KBM-7 (cell line): ENCODE measurements at places on chromosomes 2 and 18.
A peak's percentile ranks its signal among the peaks of the same experiment; 100 is the strongest.

DNA sequence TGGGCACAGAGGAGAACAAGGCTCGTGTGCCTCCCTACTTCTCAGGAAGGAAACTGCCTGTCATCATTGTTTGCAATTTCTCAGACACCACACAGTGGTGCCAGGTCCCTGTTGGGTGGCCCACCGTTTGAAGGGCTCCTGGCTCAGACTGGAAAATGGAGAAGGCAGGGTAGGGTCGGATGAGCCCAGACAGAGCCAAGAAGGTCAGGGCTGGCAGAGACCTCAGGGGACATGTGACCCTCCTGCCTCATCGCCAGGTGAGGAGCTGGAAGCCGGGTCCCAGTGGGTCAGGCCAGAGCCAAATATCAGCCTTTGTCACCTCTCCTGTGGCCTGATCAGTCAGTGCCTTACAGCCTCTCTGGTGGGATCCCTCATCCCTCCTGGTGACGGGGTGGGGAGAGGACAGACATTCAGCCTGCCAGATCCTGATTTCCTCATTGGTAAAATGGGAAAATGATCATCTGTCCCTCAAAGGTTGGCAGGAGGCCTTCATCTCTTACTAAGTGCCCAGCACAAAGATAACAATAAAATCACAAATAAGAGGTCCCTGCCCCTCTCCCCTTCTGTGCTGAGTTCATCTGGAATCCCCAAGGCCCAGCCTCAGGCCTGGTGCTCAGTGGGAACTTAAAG, 117.6 kb downstream of the CAPN13 start:
- DNase-seq: no peak

GRCh38 chr2:113069676-113070605, 2.2 kb downstream of the IL1F10 start:
- DNase-seq: no peak

GRCh38 chr2:149814049-149814448, 226.5 kb upstream of the MMADHC start:
- no peak for DNase-seq

GRCh38 chr2:64328756-64329155, 125.2 kb upstream of the LGALSL start:
- no peak for DNase-seq

GRCh38 chr2:25410370-25410769, 68.6 kb upstream of the DNMT3A start:
- DNase-seq: no peak

- DNase-seq: no peak
Measured at GRCh38 chr2:17306706-17307105, 211.5 kb downstream of the RAD51AP2 start.

DNA sequence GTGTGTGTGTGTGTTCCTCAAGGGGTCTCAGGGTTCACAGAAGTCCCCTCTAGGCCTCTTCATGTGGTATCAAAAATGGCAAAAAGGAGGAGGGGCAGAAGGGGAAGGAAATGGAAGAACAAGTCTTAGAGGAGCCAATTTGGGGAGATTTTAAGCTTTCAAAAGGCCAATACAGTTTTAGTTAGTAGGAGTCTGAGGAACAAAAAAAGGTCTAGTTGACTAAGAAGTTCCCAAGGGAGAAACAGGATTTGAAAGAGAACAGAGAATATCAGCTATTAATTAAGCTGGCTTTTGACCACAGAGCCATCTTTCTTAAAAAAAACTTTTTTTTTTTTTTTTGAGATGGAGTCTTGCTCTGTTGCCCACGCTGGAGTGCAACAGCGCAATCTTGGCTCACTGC, 7.1 kb downstream of the RNF125 start:
- no peak for DNase-seq

GRCh38 chr2:150767991-150768746, 280.7 kb upstream of the RND3 start:
- DNase-seq: no peak

DNA sequence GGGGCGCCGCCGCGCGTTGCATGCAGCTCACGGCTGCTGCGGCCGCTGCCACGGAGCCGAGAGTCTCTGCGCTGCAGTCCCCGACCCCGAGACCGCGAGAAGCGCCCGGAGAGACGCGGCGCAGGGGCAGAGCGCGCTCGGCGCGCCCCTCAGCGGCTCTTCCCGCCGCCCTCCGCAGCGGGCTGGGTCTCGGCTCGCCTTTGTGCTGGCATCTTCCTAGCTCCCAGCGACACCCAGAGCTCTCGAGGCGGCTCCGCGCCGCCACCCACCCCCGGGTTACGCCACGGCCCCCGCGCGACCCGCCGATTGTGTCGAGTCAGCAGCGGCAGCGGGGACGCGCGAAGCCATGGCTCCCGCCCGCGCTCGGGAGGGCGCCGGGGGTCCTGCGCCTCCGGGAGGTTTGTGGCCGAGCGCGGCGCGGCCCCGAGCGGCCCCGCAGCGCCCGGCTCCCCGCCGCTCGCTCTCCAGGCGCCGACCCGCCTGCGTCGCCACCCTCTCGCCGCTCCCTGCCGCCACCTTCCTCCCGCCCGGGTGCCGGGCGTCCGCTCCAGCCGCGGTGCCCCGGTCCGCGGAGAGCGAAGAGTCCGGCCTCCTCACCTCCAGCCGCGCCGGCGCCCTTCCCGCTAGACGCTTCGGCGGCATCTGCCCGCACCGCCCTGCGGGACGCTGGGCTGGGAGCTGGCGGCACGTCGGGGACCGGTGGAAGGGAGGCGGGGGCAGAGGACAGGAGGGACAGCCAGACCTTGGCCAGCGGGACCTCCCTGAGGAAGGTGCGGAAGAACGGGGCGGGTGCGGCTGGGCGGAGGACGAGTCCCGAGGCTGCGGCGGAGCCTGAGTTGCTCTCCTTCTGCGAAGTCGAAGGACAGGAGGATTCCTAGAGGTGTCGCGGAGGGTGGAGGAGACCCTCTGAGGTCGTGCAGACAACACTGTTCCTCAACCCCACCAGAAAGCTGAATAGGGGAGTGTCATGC, 46.3 kb upstream of the CCDC150 start:
- DNase-seq: peak; percentile 63

GRCh38 chr2:159793326-159793725, 4.7 kb downstream of the CD302 start:
- DNase-seq: no peak

GRCh38 chr18:47215554-47216138, 35.8 kb downstream of the SKOR2 start:
- DNase-seq: peak; percentile 60

DNA sequence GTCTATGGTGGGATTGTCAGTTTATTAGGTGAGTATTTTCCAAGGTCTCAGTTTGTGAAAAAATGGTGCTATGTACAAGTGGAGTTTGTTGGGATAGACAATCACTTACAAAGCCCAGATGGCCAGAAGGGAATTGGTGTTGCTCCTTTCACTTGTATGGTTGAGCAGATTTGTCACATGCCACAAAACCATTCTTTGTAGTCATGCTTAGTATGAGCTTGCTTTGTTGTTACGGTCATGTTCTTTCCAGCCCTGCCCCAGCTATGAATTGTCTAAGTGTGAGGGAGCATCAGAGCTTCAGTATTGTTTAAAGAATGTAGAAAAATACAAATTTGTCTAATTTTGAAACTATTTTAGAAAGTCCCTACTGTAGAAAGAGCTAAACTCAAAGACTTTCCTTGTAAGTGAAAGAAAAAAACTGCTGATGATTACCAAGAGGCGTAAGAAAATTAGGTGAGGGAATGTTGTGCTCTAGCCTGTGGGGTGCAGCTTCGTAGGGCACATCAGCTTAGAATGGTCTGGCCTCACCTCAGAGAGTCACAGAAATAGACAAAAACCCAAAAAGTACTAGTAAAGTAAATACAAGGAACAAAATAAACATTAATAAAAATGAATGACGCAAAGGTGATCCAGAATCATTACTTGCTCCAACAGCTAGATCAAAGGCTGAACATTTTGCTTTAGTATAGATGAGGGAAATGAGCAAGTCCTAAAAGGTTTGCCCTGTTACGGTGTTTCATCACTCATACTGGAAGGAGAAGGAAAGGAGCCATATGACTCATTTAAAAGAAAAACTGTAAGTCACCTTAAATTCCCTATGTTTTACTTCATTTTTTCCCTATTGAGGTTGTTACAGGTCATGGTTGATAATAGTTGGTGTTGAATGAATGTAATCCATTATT, 9.2 kb downstream of the TGIF1 start:
- no peak for DNase-seq

- no peak for DNase-seq
Measured at GRCh38 chr2:88177556-88177955, 7.4 kb downstream of the THNSL2 start.

GRCh38 chr2:176537932-176538331, 268.7 kb downstream of the MTX2 start:
- DNase-seq: no peak

DNA sequence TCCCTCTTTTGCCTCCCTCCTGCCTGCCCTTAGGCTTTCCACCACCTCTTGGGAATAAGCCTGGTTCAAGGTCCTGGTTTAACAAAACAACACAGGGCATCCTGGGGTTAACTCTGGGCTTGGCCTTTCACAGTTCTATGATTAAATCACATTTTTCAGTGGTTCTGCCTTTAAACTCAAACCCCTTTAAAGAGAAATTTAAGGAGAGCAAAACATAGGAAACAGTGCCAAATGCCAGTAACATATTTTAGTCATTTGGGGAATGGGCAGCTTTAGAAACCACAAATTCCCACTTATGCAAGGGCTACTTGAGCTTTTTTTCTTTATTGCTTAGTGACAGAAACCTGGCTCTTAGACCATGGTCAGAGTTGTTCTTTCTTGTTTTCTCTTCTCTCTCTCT, 112.2 kb upstream of the FZD5 start:
- no peak for DNase-seq

DNA sequence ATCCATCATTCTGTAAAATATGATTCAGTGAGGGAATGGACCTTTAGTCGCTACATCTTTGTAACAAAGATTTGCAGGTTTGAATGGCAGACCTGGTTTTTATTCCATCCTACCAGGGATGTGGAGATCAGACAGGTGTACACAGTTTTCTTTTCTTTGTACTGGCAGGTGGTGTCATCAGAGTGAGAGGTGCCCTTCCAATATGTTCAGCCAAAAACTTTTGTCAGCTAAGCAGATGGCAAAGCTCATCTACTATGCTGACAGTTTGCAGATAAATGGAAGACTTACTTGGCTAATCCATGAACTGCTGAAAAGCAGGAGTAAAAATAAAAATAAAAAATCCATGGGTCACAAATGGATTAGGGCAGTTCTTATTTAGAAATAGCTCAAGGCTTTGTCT, 185.5 kb upstream of the DOK6 start:
- no peak for DNase-seq

DNA sequence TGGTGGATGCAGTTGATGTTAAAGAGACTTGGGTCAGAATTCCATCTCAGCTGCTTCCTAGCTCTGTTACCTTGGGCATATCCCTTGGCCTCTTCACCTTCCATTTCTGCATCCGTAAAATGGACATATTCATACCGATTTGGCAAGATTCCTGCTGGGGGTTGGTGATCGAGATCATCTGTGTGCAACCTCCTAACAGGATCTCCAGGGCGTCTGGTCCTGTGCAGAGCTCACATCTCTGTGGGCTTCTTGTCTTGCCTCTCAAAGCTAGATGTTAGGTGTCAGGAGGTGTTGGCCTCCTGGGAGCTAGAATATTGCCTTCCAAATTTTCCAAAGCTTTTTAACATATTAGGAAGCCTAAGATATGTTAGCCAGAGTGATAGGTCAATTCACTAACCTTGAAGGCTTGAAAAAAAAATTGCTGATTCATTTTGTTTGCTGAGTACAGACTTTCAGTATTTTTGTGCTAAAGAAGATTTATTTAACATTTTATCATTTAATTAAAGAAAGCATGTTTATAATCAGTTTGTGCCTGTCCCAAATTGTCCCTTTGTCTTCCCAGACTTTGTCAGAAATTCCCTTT, 69.7 kb upstream of the ZNF516 start:
- no peak for DNase-seq

- no peak for DNase-seq
Measured at GRCh38 chr2:218123986-218124385, 1.8 kb upstream of the CXCR2 start.

DNA sequence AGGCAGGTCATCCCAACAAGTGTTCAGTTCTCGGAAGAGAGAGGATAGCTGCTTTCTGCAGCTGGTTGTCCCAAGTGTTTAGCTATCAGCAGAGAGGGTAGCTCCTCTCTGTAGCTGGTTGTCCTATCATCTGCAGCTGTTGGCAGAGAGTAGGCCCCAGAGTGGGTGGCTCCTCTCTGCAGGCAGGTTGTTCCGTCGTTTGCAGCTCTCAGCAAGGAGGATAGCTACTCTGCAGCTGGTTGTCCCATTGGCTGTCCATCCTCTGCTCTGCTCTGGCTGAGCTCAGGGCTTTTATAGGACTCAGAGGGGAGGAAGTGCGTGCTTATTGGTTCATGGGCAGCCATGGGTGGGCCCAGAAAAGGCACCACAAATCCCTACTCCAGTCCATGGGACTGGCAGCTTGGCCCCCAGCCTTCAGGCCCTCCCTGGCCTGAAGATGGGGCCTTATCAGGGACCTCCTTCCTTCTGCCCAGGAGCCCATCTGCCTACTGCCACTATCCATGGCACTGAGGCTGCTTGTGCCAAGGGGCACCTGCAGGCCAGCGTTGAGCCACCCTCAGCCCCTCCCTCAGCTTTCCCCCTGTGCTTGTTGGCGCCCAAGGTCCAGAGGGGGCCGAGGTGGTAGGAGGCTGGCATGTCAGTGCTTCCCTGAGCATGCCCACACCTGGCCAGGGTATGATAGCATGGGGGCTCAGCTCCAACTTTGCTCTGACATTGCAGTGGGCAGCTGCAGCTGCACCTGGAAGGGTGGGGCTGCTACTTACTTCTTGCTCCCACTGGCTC, 38.3 kb downstream of the TDRD15 start:
- no peak for DNase-seq

DNA sequence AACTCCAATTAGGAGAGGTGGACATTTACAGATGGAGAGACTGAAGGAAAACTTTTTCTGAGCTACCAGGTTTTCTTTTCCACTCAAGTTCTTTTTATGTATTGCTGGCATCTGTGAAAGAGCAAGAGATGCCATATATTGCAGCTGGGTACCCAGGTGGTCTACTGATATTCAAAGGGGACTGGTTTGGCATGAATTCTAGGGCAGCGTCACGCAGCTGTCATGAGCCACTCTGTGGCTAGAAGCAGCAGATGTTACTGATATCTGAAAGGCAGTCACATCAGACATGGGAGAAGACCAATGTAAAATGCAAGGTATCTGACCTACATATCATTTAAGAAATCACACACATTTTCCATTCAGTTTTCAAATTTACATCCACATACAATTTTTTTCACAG, 408.8 kb downstream of the GALNT13 start:
- no peak for DNase-seq

DNA sequence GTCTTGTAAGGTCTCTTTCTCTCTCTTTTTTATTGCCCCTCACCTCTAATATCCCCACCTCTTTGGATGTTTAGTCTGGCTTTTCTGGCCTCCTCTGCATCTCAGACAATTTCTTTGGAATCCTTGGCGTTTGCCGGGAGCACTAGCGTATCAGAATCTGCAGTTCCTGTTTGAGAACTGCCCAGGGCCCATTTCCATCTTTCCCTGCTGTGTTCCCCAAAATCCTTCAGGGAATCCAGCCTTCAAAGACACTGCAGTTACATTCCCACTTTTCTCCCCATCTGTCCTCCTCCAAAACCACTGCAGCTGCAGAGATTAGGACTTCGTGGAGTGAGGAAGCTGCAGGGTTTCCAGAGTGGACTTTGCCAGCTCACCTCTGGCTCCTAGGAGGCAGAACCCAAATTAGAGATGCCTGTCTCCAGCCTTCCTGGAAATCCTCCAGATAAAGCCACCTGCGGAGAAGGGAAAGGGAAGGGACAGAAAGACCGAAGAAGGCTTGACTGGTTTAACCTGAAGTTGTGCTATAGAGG, 2.7 kb downstream of the VSNL1 start:
- DNase-seq: no peak

- DNase-seq: no peak
Measured at GRCh38 chr18:64852281-64852680, 703.4 kb upstream of the LINC00305 start.

- DNase-seq: no peak
Measured at GRCh38 chr2:182618672-182619079, 97.4 kb upstream of the DNAJC10 start.

GRCh38 chr2:110124038-110124825, 8.6 kb upstream of the MALL start:
- no peak for DNase-seq
